ENCODE measurements at places on chromosomes 1 and 21.

- no peak for DNase-seq
Observed at GRCh38 chr1:115118086-115118485, 28.8 kb upstream of the TSPAN2 start.

- no peak for DNase-seq
Observed at GRCh38 chr21:28781602-28782276, 210.9 kb downstream of the LTN1 start.

DNA sequence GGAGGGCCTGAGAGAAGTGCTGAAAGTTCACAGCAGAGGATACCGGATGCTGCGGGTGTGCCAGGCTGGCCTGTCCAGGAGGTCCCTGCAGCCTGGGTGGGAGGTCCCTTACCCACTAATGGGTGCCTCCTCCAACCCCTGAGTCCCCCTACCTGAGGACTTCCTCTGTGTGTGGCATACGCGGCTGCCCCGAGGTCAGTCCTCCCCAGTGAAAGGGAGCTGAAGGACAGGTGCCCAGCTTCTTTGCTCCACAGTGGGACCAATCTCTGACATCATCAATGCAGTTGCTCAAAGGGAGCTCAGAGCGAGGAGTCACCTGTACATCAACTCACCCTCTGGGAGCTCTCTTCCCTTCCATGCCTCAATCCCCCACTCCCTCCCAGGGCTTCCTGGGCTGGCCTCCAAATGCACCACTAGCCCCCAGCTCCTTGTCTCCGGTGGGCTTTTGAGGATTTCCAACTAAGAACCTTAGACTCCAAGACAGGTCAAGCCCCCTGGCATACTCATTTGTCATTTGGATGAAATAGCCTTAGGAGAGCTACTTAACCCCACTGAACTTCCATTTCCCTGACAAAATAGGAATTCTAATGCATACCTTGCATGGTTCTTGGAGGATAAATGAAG lies 53.9 kb downstream of the PDE9A start:
- DNase-seq = no peak

DNA sequence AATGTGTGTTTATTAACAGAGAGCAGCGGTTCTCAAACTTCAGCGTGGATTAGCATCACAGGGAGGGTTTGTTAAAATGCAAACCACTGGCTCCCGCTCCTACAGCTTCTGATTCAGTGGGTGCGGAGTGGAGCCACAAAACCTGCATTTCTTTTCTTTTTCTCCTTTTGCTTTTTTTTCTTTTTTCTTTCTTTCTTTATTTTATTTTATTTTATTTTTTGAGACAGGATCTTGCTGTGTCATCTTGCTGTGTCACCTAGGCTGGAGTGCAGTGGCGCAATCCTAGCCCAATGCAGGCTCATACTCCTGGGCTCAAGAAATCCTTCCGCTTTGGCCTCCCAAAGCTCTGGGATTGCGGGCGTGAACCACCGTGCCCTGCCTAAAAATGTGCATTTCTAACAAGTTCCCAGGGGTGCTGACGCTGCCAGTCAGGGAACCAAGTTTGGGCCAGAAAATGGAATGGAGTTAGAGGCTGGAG lies 20.9 kb upstream of the SLC1A7 start:
- DNase-seq = no peak

- peak; percentile 88 for DNase-seq
Observed at GRCh38 chr1:169586395-169587255, at the start of gene F5. Gene F5, minus strand, starts transcription at chr1:169586481. Its CDS starts 95 bp downstream, at chr1:169586386.

GRCh38 chr1:233613252-233614172 lies at the start of gene KCNK1:
Gene KCNK1, plus strand, starts transcription at chr1:233614106. Its CDS starts 66 bp downstream, at chr1:233614172.
- peak; percentile 23 for DNase-seq
